ENCODE measurements at places on chromosomes 2 and 18. TPM values are rescaled to one million over a fixed set of nuclear protein-coding genes. Genes with fewer than 3 reads are reported as not detected.

DNA sequence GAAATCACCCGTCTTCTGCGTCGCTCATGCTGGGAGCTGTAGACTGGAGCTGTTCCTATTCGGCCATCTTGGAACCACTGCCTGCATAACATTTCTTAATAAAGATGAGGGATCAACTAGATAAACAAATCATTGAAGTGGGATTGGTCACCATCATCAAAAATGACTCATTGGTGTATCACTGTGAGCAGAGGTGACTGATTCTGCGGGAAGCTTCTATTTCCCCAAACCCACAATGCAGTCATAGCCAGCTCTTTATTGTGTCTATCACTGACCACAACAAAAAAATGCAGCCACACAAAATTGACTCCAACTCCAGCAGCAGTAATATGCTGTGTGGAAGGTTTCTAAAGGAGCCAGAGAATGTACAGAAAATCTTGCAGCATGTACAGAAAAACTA lies 630.7 kb upstream of the HS6ST1 start:
- no peaks in the 10 kb centered on the region for H3K4me1 ChIP-seq
- no peaks in the 10 kb centered on the region for H3K27me3 ChIP-seq
- H3K4me3 ChIP-seq: no peak overlapping the region
- H3K36me3 ChIP-seq: no peaks in the 10 kb centered on the region

Gene IL18RAP
- not detected for total RNA-seq

- no peaks in the 10 kb centered on the region for H3K36me3 ChIP-seq
- H3K4me3 ChIP-seq: no peak overlapping the region
- H3K27me3 ChIP-seq: no peaks in the 10 kb centered on the region
- H3K4me1 ChIP-seq: peaks cover 27% of the 10 kb centered on the region
- H3K27ac ChIP-seq: no peak overlapping the region
Observed at GRCh38 chr2:85663594-85664565, 4.1 kb downstream of the SFTPB start.

DNA sequence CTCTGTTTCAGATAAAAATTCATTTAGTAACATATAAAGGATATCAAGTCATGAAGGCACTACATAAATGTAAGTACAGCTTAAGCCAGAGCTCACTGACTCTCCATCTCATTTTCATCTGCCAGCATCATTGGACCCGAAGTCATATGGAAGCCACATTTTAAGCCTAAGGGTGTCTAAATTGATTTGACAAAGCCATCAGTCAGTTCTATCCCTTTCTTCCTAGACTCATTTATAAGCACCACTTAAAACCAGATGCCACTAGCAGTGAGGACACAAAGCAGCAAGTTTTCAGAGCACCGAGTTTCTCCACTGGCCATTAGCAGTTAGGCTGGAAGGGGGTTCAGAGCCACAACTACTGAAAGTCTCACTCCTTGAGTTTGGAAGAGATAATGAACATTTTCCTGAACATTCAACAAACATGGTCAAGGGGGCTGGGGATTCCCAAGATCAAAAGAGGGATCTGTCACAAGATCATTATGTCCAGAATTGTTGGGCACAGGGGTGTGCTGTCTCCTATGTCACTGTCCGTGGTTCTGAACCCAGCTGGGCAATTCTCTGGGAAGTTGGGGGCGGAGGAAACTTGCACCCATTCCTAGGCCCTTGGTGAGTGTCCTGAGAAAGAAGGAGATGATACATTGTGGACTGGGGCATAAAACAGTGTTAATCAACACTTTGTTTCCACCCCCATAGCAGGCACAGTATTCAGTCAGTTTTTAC lies 158.5 kb upstream of the LMAN1 start:
- H3K4me3 ChIP-seq: no peak overlapping the region
- H3K27ac ChIP-seq: no peak overlapping the region
- DNase-seq: no peak
- no peaks in the 10 kb centered on the region for H3K27me3 ChIP-seq
- H3K36me3 ChIP-seq: no peaks in the 10 kb centered on the region

DNA sequence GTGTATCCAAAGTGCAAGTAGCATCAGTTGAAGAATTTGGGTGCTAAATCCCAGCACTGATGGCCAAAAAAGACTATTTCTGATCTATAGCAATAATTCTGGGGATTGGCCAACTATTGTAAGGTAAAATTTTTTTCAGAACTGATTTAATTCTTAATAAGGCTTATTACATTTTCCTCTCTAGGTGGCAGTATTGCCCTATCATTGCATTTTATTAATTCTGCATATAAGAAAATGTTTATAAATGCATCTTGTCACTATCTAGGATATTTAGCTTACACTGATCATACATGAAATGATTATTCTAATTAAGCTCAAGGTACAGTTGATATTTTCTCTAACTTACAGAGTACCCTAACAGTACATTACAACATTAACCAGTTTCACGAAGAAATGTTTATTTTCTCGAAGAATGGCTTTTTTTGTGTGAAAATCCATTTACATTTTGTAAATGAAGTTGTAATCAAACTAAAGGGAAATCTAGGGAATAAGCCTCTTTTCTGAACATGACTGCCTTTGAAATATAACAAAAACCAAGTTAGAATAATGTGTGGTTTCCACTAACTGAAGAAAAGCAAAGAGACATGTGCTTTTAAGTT lies 11.0 kb downstream of the TTN start:
- no peak overlapping the region for H3K4me3 ChIP-seq
- peak; percentile 57 for DNase-seq
- H3K27ac ChIP-seq: no peak overlapping the region
- no peaks in the 10 kb centered on the region for H3K36me3 ChIP-seq
- no peaks in the 10 kb centered on the region for H3K27me3 ChIP-seq

GRCh38 chr2:50783111-50783510 lies 248.8 kb downstream of the NRXN1 start:
- H3K4me3 ChIP-seq: no peak overlapping the region
- H3K27ac ChIP-seq: no peak overlapping the region
- H3K4me1 ChIP-seq: no peaks in the 10 kb centered on the region
- no peaks in the 10 kb centered on the region for H3K36me3 ChIP-seq

Gene CEP68
- total RNA-seq: 13.6 TPM

GRCh38 chr2:23566241-23567142 lies 181.5 kb downstream of the KLHL29 start:
- H3K4me3 ChIP-seq: no peak overlapping the region
- no peaks in the 10 kb centered on the region for H3K36me3 ChIP-seq
- peak; percentile 91 for DNase-seq
- H3K27ac ChIP-seq: no peak overlapping the region
- H3K4me1 ChIP-seq: peaks cover 15% of the 10 kb centered on the region

GRCh38 chr2:54228945-54229344 lies 27.1 kb downstream of the TSPYL6 start:
- no peaks in the 10 kb centered on the region for H3K27me3 ChIP-seq
- H3K4me1 ChIP-seq: peaks cover 2% of the 10 kb centered on the region
- no peak overlapping the region for H3K4me3 ChIP-seq
- DNase-seq: no peak
- H3K27ac ChIP-seq: no peak overlapping the region

Gene PLEKHH2
- total RNA-seq: 18.8 TPM

DNA sequence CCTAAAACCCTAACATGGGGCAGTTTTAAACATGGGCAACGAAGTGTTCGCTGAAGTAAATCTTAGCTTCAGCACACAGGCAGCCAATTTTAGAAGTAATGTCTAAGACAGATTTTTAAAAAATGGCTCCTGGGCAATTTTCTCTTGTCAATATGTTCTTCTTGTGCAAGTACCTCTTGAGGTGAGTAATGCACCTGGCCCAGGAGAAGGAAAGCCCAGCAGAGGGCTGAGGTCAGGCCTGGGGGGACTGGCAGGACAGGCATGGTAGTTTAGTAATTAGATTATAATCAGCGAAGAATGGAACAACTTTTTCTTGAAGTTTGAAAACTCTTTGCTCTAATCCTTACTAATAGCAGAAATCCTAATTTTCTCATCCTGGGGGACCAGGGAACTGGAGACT lies 77.6 kb downstream of the SPRED2 start:
- no peak overlapping the region for H3K27ac ChIP-seq
- no peak overlapping the region for H3K4me3 ChIP-seq
- H3K36me3 ChIP-seq: no peaks in the 10 kb centered on the region
- DNase-seq: no peak
- no peaks in the 10 kb centered on the region for H3K27me3 ChIP-seq

GRCh38 chr2:3785220-3785889 lies 82.0 kb downstream of the DCDC2C start:
- H3K4me3 ChIP-seq: no peak overlapping the region
- no peak overlapping the region for H3K27ac ChIP-seq
- no peak for DNase-seq
- no peaks in the 10 kb centered on the region for H3K4me1 ChIP-seq
- no peaks in the 10 kb centered on the region for H3K27me3 ChIP-seq

GRCh38 chr2:171004363-171004762 lies 75.3 kb downstream of the GORASP2 start:
- no peaks in the 10 kb centered on the region for H3K4me1 ChIP-seq
- peaks cover 21% of the 10 kb centered on the region for H3K36me3 ChIP-seq
- no peaks in the 10 kb centered on the region for H3K27me3 ChIP-seq
- H3K27ac ChIP-seq: no peak overlapping the region
- DNase-seq: no peak
- H3K4me3 ChIP-seq: no peak overlapping the region

- H3K4me1 ChIP-seq: no peaks in the 10 kb centered on the region
- no peaks in the 10 kb centered on the region for H3K27me3 ChIP-seq
- H3K36me3 ChIP-seq: no peaks in the 10 kb centered on the region
- no peak overlapping the region for H3K27ac ChIP-seq
- H3K4me3 ChIP-seq: no peak overlapping the region
Observed at GRCh38 chr18:39938676-39939608, 2016.1 kb upstream of the PIK3C3 start.

GRCh38 chr2:176612036-176612435 lies 342.8 kb downstream of the MTX2 start:
- H3K27ac ChIP-seq: no peak overlapping the region
- H3K27me3 ChIP-seq: no peaks in the 10 kb centered on the region
- H3K4me1 ChIP-seq: peaks cover 18% of the 10 kb centered on the region
- no peaks in the 10 kb centered on the region for H3K36me3 ChIP-seq

- peaks cover 22% of the 10 kb centered on the region for H3K4me1 ChIP-seq
- no peak for DNase-seq
- no peaks in the 10 kb centered on the region for H3K27me3 ChIP-seq
- no peaks in the 10 kb centered on the region for H3K36me3 ChIP-seq
- peak overlapping the region; percentile 90 for H3K27ac ChIP-seq
Observed at GRCh38 chr18:49459404-49460171, 857 bp downstream of the DYM start.

Gene DCDC2C
- not detected for total RNA-seq

- H3K27ac ChIP-seq: no peak overlapping the region
- DNase-seq: peak; percentile 86
- H3K4me3 ChIP-seq: no peak overlapping the region
- no peaks in the 10 kb centered on the region for H3K27me3 ChIP-seq
Observed at GRCh38 chr2:125424266-125424785, 1231.6 kb upstream of the GYPC start.

Gene GCG
- total RNA-seq: not detected

- peaks cover 4% of the 10 kb centered on the region for H3K4me1 ChIP-seq
- H3K36me3 ChIP-seq: peaks cover 29% of the 10 kb centered on the region
- no peak for DNase-seq
Observed at GRCh38 chr2:9462313-9462712, 12.0 kb upstream of the IAH1 start.

Gene GPR45
- not detected for total RNA-seq

GRCh38 chr18:21132398-21132918 lies 20.8 kb upstream of the ROCK1 start:
- no peak overlapping the region for H3K27ac ChIP-seq
- DNase-seq: no peak
- H3K36me3 ChIP-seq: no peaks in the 10 kb centered on the region
- H3K27me3 ChIP-seq: no peaks in the 10 kb centered on the region
- H3K4me3 ChIP-seq: no peak overlapping the region

DNA sequence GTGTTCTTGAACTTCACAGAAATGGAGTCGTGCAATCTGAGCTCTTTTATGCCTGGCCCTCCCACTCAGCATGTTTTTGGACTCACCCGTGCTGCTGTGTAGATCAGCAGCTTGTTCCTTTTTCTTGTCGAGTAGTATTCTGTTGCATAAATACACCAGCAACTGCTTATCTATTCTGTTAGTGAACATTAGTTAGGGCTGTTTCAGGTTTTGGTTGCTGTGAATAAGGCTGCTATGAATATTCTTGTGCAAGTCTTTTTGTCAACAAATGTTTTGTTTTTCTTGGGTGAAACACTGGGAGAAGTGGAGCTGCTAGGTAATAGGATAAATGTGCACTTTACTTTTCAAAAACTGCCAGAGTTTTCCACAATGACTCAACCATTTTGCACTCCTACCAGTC lies 15.3 kb upstream of the CIDEA start:
- H3K27me3 ChIP-seq: peaks cover 5% of the 10 kb centered on the region
- H3K27ac ChIP-seq: no peak overlapping the region
- peak; percentile 92 for DNase-seq
- no peak overlapping the region for H3K4me3 ChIP-seq
- no peaks in the 10 kb centered on the region for H3K36me3 ChIP-seq

Gene GAL3ST2
- total RNA-seq: 0.36 TPM

DNA sequence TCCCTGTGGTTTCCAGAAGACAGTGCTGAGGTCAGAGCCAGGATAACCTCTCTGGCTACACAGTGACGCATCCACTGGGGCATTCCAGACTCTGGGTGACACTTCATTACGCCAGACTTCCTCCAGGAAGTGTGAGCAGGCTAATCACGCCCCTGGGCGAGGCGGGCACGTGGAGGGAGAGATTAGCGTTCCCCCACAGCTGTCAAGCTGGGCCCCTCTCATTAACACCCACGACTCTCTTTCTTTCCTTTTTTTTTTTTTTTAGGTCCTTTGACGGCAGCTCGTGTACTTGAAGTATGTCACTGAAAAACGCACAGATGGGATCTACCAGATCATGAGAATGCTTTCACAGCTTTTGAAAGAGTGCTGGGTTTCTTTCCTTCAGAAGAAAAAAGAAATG lies 274.6 kb downstream of the AFF3 start:
- H3K36me3 ChIP-seq: no peaks in the 10 kb centered on the region
- no peaks in the 10 kb centered on the region for H3K27me3 ChIP-seq
- H3K27ac ChIP-seq: no peak overlapping the region
- H3K4me1 ChIP-seq: peaks cover 35% of the 10 kb centered on the region
- H3K4me3 ChIP-seq: no peak overlapping the region

DNA sequence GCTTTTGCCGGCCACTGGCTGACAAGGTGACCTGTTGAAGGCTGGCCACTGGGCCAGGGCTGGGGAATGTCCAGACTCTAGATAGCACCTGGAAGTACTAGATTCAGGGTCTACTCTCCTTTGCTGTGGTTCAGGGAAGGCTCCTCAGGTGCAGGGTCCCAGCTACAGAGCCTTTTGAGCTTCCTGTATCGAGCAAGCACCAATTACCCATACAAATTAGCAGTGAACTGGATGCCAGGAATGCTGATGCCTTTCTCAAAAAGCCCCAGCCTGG lies 213.4 kb downstream of the CYP26B1 start:
- peaks cover 29% of the 10 kb centered on the region for H3K4me1 ChIP-seq
- H3K27ac ChIP-seq: peak overlapping the region; percentile 94
- H3K27me3 ChIP-seq: no peaks in the 10 kb centered on the region
- no peaks in the 10 kb centered on the region for H3K36me3 ChIP-seq
